Tibial nerve (tissue), 4 donors: ENCODE measurements at places on chromosomes 1 and 21. TPM values are rescaled to one million over a fixed set of nuclear protein-coding genes. Genes with fewer than 3 reads are reported as not detected.
A peak's percentile ranks its signal among the peaks of the same experiment; 100 is the strongest.

The GDAP2 gene
- total RNA-seq: 21.9 TPM

The CLCA2 gene
- total RNA-seq: not detected

GRCh38 chr1:236524895-236525184 lies 1.1 kb downstream of the LGALS8 start:
- peak overlapping the region; percentile 97 for H3K4me3 ChIP-seq
- no peaks in the 10 kb centered on the region for H3K4me1 ChIP-seq
- no peaks in the 10 kb centered on the region for H3K36me3 ChIP-seq
- H3K27me3 ChIP-seq: no peaks in the 10 kb centered on the region
- DNase-seq: no peak

DNA sequence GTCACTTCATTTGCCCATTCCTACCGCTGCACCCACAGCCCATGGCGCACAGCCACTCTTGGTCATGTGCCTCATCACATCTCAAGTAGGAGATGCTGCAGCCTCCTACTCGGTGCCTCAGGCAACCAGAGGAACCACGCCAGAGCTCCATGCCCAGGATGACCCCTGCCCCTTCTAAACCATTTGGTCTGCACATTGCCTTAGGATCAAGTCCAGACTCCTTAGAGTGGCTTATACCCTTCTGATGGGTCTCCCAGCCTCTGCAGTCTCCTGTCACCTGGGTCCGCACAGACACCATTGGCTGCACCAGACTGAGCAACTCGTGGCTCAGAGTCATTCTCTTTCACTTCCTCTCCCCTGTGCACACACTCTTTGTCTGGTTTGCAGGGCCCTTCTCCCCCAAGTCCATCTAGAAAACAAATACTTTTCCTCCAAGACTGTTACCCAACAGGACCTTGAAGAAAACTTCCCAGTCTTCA lies 2.2 kb upstream of the ADORA3 start:
- peak overlapping the region; percentile 70 for H3K27ac ChIP-seq
- no peak for DNase-seq
- H3K36me3 ChIP-seq: no peaks in the 10 kb centered on the region

DNA sequence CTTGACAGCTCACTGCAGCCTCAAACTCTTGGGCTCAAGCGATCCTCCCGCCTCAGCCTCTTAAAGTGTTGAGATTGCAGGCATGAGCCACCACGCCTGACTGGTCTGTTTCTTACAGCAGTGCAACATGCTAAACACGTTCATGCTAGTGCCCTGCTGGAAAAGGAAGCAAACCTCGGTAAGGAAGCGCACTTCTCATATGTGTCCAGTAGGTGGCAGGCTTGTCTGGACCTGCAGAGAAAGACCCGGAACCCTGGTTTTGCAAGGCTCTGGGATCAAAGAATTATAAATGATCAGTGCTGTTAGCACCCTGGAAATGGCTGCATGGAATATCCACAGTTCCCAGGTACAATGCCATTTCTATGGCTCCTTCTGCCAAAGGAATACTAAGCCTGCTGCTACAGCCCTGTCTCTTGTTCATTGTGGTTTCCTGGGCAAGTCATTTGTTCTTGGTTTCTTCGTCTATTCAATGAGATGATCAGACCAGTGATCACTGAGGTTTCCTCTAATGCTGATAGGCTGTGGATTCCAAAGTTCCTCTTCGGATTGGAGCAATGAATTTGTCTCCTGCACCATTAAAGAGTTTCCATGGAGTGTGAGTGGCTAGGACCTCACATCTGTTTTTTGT lies 15.9 kb downstream of the RNU5D-1 start:
- H3K27ac ChIP-seq: no peak overlapping the region
- H3K36me3 ChIP-seq: no peaks in the 10 kb centered on the region
- H3K27me3 ChIP-seq: no peaks in the 10 kb centered on the region
- DNase-seq: peak; percentile 71

DNA sequence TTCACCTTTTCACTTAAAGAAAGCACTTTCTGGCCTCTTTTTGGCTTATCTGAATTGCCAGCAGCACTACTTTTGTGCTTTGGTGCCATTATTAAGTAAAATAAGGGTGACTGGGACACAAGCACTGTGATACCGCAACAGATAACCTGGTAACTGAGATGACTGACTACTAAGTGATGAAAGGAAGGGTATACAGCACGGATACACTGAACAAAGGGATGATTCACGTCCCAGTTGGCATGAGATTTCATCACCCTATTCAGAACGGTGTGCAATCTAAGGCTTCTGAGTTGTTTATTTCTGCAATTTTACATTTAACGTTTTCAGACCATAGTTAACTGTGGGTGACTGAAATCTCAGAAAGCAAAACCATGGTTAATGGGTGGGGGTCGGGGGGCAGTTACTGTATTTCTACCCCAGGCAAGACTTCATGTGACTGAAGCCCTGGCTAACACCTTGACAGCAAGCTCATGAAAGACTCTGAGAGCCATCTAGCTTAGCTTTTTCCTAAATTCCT lies 102.8 kb downstream of the CLIC6 start:
- no peaks in the 10 kb centered on the region for H3K36me3 ChIP-seq
- DNase-seq: no peak
- no peak overlapping the region for H3K4me3 ChIP-seq
- H3K4me1 ChIP-seq: no peaks in the 10 kb centered on the region
- H3K27me3 ChIP-seq: no peaks in the 10 kb centered on the region
- H3K27ac ChIP-seq: no peak overlapping the region

GRCh38 chr1:21633992-21634805 lies 35.0 kb downstream of the RAP1GAP start:
- no peak overlapping the region for H3K4me3 ChIP-seq
- no peaks in the 10 kb centered on the region for H3K36me3 ChIP-seq
- peak overlapping the region; percentile 42 for H3K27ac ChIP-seq
- H3K27me3 ChIP-seq: peaks cover 20% of the 10 kb centered on the region
- peaks cover 4% of the 10 kb centered on the region for H3K4me1 ChIP-seq

- no peak for DNase-seq
- H3K27ac ChIP-seq: no peak overlapping the region
- peaks cover 15% of the 10 kb centered on the region for H3K36me3 ChIP-seq
- H3K4me1 ChIP-seq: peaks cover 12% of the 10 kb centered on the region
- H3K27me3 ChIP-seq: no peaks in the 10 kb centered on the region
Observed at GRCh38 chr1:26434161-26434752, 2.1 kb downstream of the DHDDS start.

GRCh38 chr1:165897326-165898303 lies 70.2 kb downstream of the UCK2 start:
- peak overlapping the region; percentile 78 for H3K27ac ChIP-seq
- H3K36me3 ChIP-seq: no peaks in the 10 kb centered on the region
- peaks cover 10% of the 10 kb centered on the region for H3K4me1 ChIP-seq
- H3K4me3 ChIP-seq: no peak overlapping the region
- no peak for DNase-seq

DNA sequence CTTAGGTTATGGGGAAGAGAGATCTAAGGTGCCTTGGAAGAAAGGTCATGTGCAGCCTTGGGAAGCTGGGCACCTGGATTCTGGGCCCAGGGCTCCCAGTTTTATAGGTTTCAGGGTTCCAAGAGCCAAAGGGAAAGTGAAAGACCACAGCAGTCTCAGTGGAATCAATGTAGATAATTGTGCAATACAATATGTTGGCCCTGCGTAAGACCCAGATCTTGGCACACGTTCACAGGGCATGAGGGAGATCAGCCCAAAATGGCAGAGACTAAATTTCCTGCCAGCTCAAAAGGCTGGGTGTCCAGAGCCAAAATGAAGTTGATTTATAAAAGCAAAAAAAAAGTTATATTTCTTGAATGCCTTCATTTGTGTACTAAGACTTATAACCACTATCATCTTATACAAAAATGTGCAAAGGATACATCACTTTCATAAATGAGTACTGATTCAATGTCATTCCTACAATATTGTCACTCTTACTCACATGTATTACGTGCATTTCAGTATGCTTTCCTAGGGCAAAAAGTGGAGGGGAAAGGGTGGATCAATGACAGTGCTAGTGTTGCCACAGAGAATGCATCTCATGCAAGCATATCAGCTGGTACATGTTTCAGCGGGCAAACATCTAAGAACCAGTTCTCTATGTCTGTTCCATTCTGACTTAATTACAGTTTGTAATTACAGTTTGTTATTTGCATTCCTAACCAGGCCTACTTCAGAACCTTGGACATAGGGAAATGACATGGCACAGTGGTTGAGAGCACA lies 22.5 kb upstream of the NPL start:
- H3K4me3 ChIP-seq: no peak overlapping the region
- peaks cover 8% of the 10 kb centered on the region for H3K4me1 ChIP-seq
- H3K27me3 ChIP-seq: no peaks in the 10 kb centered on the region
- H3K36me3 ChIP-seq: no peaks in the 10 kb centered on the region
- no peak overlapping the region for H3K27ac ChIP-seq
- DNase-seq: no peak
